ENCODE measurements at places on chromosomes 12 and 14. TPM values are rescaled to one million over a fixed set of nuclear protein-coding genes. Genes with fewer than 3 reads are reported as not detected.

DNA sequence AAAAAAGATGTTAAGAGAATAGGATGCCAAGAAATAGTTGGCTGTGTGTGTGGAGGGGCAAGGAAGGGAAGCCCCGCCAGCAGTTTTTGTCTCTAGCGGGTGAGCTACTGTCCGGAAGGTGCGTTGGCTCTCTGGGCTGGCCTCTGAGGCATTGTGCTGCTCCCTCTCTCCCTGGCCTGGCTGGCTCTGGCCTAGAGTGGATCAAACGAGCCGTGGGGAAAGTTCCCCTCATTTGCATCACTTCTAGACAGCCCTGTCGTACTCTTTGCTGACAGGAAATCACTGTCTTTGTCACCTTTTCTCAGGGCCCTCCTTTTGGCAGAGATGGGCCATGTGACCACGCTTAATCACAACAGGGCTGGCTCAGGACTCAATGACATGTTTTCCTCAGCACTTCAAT, 236.1 kb upstream of the NPAS3 start:
- peak; percentile 41 for DNase-seq

DNA sequence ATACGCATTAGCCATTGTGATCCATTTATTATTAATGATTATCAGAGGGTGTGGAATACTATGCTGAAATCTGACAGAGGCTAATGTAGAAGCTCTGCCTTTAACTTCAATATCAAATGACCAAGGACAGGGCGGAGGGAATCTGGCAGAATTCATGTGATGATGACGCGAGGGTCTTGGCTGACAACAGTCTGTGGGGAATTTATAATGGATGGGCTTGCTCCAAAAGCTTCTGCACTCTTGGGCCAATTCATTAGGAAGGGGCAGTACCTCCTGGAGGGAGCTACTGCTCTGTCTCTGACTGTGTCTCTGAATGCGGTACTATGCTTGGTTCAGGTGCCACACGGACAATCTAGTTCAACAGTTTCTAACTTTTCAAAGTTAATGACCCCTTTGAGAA, 46.2 kb downstream of the GALNT8 start:
- DNase-seq, result no peak

- no peak for DNase-seq
These were observed 1.1 kb downstream of the ANGEL1 start for GRCh38 chr14:76811561-76811960.

GRCh38 chr12:110940296-110940695, 19.9 kb upstream of the MYL2 start:
- no peak for DNase-seq

- no peak for DNase-seq
These were observed 782.5 kb downstream of the TMEM121 start for GRCh38 chr14:106308839-106309389.

DNA sequence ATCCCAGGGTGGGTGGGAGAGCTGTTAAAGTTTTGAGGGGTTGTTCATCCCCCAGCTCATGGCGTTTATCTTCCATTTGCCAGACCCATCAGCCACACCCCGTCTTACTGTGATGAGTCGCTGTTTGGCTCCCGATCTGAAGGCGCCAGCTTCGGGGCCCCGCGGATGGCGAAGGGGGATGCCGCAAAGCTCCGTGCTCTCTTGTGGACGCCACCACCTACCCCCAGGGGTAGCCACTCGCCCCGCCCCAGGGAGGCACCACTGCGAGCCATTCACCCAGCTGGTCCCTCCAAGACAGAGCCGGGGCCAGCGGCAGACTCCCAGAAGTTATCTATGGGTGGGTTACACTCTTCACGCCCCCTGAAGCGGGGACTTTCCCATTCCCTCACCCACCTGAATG, 5.7 kb downstream of the RITA1 start:
- no peak for DNase-seq

DNA sequence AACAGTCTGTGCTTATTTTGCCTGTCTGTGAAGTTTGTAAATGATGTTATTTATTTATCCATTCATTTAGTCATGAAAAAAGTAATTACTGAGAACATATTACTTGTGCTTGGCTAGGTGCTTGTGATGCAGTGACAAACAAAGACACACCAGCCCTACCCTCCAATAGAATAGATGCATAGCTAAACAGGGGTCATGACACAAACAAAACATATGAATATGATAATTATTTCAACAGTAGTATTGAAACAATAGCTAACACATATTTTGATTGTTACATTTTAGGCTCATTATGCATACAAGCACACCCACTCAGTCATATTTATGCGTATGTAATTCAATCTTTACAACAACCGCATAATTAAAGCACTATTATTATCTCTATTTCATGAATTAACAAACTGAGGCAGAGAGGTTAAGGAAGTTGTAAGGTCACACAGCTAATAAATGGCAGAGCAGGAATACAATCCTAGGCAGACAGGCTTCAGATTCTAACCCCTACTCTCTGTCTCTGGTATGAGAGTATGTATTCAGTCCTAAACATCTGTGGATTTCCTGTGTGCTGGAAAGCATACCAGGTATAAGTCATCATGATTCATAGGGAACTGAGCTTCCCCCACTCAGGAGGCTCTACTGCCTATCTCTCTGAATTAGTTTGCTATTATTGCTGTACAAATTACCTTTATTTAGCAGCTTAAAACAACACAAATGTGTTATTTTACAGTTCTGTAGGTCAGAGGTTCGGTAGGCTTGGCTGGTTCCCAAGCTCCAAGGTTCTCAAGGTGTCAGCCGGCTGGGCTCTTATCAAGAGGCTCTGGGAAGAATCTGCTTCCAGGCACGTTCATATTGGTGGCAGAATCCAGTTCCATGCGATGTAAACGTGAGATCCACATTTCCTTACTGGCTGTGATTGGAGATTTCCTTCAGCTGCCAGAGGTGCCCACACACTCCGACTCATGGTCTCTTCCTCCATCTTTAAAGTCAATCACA, 509.4 kb downstream of the GALC start:
- no peak for DNase-seq

GRCh38 chr12:54725233-54725843, 77.2 kb upstream of the DCD start:
- DNase-seq, result peak; percentile 34

- DNase-seq, result no peak
These were observed 15.4 kb downstream of the BHLHE41 start for GRCh38 chr12:26109343-26109881.

DNA sequence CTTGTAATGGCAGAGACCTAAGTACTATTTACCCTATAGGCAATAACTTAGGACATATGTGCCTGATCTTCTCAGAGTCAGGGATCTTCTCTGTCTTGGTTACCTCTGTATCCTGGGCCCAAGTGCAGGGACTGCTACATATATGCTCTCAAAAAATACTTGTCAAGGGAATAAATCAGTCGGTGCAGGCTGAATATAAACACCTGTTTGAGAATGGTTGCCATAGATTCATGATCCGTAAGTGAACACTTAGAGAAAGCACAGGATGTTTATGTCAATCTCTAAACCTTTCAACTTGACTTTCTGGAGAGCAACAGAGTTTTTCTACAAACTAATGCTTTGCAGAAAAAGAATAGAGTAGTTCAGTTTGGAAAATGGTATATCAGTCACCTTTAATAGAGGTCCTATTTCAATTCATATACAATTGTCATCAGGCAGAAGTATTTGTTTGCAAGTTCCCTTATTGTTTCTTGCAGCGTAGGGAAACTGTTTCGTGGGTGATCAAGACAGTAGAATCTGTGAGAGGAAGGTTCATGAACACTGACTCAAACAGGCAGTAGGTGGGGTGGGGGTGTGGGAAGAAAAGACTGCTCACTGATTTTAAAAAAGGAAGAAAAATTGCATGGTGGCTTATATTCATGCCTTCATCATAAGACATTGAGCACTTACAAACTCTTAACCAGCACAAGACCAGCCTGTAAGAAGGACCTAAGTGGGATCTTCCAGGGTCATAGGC, 6.0 kb upstream of the UBE2N start:
- no peak for DNase-seq

- no peak for DNase-seq
These were observed 76.4 kb downstream of the RGS6 start for GRCh38 chr14:72008666-72009065.

The FANCM gene
- 5.6 TPM for total RNA-seq

The LRRC10 gene
- 33.5 TPM for total RNA-seq

The GARIN6 gene
- not detected for total RNA-seq

The DEPDC4 gene
- total RNA-seq, result 1.6 TPM

The P2RX7 gene
- total RNA-seq, result 0.14 TPM

The NELL2 gene
- 7.9 TPM for total RNA-seq

The DLGAP5 gene
- total RNA-seq, result 3.4 TPM
